ENCODE measurements at places on chromosomes 16 and 17.

DNA sequence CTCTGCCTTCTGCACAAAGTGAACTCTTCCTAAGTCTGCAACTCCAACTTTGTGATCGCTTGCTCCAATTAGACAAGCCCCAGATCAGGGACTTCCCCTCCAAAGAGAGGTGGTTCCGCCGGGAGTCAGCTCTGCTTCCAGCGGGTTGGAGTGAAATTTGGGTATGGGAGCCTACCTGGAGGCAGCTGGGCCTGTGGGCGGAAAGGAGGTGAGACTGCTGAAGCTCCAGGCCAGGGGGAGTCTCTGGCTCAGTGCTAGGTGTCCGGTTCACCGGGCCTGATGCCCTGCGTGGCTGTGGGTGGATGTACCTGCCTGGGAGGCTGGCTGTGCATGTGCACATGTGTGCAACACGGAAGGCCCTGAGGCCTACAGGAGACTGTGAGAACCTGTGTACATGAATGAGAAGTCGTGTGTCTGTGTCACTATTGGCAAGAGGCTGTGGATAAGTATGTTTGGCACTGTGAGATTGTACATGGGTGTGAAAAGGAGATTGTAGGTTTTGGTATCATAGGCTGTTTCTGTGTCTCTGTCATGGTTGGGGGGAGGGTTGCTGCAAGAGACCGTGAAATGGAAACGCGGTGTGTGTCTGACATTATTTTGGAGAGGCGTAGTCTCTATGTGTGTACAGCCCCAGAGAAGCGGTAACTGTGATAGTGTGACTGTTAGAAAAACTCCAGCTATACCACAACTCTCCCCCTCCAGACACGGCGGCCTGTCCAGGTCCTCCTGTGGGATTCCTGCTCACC, 4.2 kb downstream of the LHX1 start:
- DNase-seq: no peak

GRCh38 chr17:35212668-35213067, 18.5 kb upstream of the SLC35G3 start:
- no peak for DNase-seq

DNA sequence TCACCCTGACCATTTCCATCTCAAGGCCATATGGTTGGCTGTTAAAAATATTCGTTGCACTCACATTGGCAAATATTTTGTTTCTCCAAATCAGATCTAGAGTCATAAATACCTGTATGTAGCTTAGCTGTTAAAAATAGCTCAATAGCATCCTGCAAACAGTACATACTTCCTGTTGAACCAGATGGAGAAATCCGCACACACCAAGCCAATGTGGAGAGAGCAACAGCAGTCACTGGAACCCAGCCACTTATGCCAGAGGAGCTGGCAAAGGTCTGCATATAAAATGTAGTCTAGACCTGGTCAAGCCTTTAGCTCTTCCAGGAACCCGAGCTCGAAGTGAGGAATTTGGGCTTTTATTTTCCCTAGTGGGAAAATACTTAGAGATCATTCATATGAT, 146.4 kb upstream of the KCNJ16 start:
- no peak for DNase-seq

DNA sequence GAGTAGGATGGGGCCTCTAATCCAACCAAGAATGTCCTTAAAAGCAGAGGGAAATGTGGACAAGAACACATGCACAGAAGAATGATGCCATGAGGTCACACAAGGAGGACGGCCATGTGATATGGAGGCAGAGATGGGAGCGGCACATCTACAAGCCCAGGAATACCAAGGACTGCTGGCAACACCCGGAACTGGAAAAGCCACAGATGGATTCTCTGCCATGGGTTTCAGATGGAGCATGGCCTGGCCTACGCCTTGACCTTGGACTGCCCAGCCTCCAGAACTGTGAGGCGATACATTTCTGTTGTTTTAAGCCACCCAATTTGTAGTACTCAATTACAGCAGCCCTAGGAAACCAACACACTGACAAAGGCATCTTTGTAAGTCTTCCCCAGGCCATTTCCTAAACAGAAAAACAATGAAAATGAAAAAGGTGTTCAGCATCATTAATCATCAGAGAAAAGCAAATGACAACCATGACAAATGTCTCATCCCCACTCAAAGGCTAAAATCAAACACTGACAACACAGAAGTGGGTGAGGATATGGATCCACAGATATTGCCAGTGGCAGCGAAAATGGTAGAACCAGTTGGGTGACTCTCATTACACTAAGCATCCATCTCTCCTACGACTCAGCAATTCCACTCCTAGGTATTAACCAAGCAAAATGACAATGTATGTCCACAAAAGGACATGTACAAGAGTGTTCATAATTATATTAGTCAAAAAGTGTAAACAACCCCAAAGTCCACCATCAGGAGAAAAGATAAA, 76.9 kb upstream of the CNEP1R1 start:
- no peak for DNase-seq

DNA sequence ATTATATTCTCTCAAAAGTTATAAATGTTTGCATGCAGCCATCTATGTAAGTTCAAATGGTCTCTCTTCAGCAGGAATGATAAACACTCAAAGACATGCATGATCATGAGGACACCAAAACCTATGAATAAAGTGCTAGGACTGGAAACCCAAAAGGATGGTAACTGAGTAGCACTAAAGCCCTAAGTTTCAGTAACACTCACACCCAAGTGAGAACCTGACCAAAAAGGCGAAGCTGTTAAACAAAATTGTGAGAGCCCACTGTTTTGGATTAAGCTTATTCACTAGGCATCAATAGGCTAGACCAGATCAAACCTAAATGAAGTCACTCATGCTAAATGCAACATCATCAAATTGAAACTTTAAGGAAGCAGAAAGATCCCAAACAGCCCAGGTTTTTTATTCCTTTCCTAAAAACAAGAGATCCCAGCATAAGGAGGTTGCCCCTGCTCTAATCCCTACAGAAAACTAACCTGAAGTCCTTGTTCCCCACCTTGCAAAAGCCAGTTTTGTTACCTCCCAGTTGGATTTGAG, 42.4 kb downstream of the GLG1 start:
- no peak for DNase-seq

DNA sequence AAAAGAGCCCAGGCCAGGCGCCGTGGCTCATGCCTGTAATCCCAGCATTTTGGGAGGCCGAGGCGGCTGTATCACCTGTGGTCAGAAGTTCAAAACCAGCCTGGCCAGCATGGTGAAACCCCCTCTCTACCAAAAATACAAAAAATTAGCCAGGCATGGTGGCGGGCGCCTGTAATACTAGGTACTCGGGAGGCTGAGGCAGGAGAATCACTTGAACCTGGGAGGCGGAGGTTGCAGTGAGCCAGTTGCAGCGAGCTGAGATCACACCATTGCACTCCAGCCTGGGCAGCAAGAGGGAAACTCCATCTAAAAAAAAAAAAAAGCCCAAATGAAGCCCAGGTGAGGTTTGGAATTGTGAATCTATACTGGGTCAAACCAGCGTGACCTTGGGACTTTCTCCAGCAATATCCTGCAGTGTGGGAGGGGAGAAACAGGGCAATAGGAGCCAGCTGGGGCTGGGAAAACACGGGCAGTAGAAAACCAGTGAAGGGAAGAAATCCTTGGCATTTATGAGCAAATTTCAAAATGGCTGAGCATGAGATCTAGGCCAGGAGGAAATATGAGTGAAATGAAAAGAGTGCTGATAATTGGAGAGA, 8.2 kb upstream of the DHX8 start:
- DNase-seq: no peak

DNA sequence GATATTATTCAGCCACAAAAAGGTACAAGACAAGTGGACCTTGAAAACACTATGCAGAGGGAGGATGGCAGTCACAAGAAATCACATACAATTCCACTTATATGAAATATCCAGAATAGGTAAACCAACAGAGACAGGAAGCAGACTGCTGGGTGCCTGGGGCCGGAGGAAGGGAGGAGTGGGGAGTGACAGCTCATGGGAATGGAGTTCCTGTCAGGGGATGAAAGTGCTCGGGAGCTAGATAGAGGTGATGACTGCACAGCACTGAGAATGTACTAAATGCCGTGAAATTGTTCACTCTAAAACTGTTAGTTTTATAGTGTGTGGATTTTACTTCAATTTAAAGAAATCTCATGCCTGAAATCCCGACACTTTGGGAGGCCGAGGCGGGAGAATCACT, 74.2 kb upstream of the MED9 start:
- no peak for DNase-seq

DNA sequence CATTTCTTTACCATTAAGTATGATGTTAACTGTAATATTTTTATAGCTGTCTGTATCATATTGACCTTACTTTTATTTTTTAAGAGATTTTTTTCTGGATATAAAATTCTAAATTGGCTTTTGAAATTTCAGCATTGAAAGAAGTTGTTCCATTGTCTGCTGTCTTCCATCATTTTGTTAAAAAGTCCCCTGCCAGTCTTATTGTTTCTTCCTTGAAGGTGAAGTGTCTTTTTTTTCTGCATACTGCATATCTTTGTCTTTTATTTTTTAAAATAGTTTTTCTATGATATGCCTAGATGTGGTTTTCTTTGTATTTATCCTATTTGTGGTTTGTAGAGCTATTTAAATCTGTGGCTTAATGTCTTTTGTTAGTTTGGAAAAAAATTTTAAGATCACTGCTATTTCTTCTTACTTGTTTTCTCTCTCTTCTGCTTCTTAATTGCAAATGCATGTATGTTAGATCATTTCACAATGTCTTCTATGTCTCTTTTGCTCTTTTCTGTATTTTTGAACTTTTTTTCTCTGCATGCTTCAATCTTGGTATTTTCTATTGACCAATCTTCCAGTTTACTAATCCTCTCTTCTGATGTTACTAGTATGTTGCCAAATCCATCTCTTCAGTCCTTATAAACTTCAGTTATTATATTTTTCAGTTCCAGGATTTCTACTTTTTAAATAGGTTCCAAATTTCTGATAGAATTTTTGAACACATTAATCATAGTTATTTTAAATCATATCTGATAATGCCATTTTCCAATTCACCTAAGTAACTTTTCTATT, 20.2 kb downstream of the IL21R start:
- no peak for DNase-seq

DNA sequence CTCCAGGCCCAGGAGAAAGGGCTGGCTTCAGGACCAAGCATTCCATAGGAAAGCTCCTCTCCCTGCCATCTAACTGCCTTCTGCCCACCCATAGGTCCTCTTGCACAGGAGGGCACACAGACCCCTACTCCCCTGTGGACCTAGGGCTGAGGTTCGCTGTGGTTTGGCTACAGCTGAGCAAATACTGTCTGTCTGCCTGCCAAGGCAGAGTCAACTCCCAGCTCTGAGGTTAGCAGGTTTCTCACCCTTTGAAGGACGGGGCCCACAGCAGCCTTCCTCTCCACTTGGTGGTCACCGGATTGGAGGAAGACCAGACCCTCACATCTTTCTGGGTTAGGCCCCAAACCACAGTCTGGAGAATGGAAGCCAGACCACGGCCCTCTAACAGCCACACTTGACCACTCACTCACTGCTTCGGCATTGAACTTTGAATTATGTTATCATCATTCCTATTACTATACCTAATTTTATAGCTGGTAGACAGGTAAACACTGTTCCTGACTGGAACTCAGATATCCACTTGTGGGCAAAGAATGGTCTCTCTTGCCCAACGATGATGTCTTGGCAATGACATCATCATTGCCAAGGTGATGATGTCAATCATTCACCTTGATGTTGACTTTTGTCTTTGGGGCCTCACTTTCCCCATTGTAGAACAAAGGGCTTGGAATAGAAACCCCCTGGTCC, 14.2 kb downstream of the CBX4 start:
- no peak for DNase-seq

DNA sequence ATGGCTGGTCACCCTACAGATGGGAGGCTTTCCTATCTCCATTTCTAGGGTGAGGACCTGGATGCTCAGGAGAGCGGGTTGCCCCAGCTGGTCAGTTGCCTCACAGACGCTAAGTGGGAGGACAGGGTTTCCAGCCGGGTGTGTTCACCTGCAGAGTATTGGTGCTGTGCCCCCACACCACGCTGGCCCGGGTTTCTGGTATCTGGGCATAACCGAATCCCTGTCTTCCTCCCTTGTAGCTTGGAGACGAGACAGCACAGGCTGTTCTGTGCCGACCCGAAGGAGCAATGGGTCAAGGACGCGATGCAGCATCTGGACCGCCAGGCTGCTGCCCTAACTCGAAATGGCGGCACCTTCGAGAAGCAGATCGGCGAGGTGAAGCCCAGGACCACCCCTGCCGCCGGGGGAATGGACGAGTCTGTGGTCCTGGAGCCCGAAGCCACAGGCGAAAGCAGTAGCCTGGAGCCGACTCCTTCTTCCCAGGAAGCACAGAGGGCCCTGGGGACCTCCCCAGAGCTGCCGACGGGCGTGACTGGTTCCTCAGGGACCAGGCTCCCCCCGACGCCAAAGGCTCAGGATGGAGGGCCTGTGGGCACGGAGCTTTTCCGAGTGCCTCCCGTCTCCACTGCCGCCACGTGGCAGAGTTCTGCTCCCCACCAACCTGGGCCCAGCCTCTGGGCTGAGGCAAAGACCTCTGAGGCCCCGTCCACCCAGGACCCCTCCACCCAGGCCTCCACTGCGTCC, 9.7 kb downstream of the CX3CL1 start:
- DNase-seq: no peak

DNA sequence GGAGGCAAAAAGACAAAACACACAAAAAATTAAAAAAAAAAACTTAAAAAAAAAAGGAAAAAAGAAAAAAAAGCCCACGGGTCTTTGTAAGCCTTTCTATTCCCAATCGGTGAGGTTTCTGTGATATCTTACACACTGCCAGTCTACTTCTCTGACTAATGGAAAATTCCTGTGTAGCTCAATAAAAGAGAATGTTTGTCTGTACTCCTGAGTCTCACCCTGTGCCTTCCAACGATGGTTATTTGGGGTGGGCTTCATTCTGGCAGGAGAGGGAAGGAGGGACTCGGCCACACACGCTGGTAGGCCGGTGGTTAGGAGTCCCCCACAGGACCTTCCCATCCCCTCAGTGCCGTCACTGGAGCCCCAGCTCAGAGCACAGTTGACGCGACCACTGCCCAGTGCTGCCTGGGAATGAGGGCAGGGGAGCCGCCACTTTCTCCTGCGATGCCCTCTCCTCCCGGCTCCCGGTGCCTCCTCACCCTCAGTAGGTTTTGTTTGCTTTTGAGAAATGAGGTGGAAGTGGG, 68.0 kb downstream of the AMFR start:
- no peak for DNase-seq

DNA sequence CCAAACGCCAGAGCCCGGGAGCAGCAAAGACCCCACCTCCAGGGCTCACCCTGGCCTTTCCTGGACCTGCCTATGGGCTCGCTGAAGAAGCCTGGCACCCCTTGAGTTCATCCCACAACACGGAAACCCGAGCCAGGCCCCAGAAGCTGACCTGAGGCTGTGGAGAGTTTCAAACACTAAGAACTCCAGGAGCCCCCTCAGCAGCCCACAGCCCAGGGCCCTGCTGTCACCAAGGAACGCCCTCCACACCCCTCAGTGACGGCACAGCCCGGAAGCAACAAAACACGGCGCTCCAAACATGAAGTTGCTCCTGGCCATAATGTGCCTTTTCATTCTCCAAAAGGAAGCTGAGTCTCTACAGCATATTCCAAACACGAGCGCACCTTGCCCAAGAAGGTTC, 9.2 kb downstream of the SLC38A10 start:
- no peak for DNase-seq

- DNase-seq: no peak
These were observed 171.0 kb downstream of the CCDC182 start for GRCh38 chr17:57574040-57574513.

DNA sequence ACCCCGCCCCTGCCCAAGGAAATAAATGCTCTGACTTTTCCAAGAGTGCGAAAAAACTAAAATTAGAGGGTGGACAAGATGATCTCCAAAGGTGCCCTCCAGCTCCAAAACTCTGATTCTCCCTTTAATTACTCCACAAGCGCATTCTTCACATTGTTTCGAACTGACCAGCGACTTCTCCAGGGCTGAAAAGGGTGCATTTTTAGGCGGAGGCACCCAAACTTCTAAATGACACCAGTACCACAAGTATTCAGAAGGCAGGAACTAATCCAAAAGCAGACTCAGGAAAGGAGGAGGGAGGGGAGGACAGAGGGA, 750 bp downstream of the ZFHX3 start:
- DNase-seq: no peak

Measured in NK-92 treated with Interleukin-12 subunit alpha and Interleukin-12 subunit beta, amount 100 ng/mL, for 24 hours (cell line).